ENCODE measurements at places on chromosomes 6 and 20.

- DNase-seq = no peak
Measured at GRCh38 chr6:6723921-6724538, 135.5 kb downstream of the LY86 start.

GRCh38 chr6:152225241-152225934 is 411.8 kb downstream of the SYNE1 start:
- DNase-seq = no peak

DNA sequence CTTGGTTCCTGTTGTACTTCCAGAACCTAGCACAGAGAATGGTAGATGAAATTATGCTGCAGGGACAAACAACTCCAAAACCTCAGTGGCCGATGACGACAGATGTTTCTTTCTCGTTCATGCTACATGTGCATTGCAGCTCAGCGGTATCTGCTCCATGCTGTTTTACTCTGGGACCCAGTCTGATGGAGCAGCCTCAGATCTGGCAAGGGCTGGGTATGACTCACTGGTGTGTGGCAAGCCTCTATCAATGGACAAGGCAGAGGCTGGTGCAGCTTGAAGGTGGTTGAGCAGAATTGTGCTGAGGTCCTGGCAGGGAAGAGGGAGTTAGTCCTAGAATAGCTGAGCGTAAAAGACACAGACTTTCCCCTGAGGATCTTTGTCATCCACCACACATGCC is 10.3 kb upstream of the BLCAP start:
- no peak for DNase-seq

DNA sequence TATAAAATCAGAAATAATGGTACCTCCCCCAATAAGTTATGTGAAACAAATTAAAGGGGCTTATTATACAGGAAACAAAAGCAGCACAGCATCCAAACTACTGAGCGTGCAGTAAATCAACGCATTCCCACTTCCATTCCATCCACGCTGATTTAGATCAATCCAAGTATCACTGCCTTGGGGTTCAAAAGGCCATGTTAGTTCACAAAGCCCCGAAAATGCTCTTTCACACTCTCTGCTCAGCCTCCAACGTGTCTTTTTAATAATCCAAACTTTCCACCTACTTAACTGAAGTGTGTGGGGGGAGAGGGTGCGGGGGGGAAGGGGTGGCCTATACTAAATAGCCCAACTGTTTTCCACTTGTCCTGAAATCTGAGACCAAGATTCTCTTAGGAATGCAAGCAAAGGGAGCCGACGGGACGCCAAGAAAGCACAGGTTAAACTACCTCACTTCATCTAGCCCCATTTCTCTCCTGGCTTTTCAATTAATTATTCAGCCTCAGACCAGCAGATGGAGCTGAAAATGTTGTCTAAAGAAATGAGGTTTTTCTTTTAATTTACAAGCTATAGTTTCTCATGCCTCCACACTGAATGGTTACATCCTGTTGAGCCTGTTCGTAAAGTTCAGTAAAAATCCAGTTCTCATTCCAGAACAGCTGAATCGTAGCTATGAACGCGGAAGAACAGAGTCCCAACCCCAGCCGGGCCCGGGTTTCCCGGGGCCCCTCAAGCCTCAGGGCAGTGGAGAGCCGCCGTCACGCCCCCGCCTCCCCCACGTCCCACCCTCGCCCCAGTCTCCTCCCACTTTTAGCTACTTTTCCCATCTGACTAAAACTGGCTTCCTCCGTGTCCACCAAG is 1.0 kb upstream of the NXT1 start:
- DNase-seq = no peak

GRCh38 chr6:162372106-162372505 is 355.5 kb downstream of the PRKN start:
- no peak for DNase-seq

- no peak for DNase-seq
Measured at GRCh38 chr6:162907876-162908481, 180.2 kb downstream of the PACRG start.

DNA sequence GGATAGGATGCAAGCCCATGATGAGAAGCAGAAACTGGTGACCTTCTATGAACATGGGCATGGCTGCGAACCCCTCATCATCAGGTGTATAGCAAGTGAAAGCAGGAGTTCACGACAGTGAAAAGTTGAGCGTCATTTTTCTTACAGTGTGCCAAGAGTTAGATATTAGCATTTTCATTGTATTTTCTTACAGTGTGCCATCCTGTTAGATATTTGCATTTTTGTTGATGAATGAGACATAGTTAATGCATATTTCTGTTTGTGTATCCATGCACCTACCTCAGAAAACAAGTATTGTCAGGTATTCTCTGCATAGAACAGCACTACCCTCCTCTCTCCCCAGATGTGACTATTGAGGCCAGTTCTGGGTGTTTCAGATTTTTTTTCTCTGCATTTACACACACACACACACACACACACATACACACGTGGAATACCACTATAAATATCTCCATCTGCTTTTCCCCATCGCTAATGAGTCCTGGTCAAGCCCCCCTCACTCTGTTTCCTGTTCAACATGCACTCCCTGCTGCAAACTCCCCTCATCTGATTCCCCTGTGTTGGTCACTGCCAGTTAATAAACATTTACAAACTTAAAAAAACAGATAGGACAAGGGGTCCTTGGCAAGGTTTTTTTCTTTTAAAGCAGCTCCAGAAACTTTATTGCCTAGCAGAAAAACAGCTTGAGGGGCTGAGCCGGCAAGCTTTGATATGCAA is 41.7 kb downstream of the PLN start:
- DNase-seq = no peak

DNA sequence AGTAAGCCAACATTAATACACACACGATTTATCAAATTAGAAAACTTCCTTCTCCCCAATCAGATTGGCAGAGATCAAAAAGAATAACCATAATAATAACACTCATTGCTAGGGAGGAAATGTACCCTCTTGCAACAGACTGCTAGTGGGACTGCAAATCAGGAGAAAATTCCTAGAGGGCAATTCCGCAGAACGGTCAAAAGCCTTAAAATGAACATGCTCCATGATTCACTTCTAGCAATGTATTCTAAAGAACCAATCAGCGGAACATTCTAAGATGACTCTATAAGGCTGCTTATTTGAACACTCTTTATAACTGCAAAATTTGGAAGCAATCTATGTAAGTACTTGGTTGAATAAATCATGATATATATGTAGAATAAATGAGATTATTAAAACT is 8.5 kb upstream of the DACT2 start:
- DNase-seq = no peak

DNA sequence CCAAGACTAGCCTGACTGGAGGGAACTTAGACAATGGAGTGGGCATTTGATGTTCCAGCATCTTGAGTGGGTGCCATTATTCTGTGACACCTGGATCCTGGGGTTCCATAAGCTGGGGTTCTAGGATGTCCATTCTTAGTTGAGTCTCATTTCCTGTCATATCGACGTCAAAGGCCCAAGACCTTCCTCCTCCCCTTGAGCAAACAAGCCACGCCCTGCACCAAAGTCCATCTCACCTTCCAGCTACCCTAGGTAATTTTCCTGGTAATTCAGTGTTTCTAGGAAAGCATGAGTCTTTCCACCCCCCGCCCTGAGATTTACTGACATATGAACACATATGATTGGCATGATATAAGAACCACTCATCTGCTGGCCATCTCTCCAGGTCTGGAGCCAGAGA is at the start of gene TRIM40:
Gene TRIM40 (plus strand): TSS at position 384 of the 400 bp plus-strand sequence. CDS start 897 bp downstream, outside the sequence.
- no peak for DNase-seq
